ENCODE measurements at places on chromosomes 7 and 10.

DNA sequence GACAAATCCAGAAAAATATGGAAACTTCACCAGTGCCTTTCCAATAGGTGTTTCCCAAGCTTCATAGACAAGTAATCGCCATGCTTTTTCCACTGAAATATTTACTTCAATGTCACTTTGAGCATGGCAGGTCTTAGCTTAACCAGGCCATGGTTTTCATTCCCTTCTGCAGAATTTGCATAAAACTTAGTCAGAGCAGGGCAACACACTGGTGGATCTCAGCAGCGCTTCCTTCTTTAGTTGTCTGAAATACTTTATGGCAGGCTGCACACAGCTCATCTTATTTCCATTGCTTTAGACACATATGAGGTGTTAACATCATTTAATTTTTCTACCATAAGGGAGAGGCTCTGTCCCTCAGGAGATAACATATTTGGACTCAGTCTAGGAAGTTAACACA lies 102.9 kb upstream of the AHR start:
- no peaks in the 10 kb centered on the region for H3K27me3 ChIP-seq
- no peak for DNase-seq
- H3K4me3 ChIP-seq = no peak overlapping the region
- no peak overlapping the region for H3K27ac ChIP-seq
- no peaks in the 10 kb centered on the region for H3K36me3 ChIP-seq

GRCh38 chr7:23965296-23965695 lies 255.3 kb downstream of the STK31 start:
- H3K4me3 ChIP-seq = no peak overlapping the region
- H3K36me3 ChIP-seq = no peaks in the 10 kb centered on the region
- no peak for DNase-seq
- no peak overlapping the region for H3K27ac ChIP-seq

GRCh38 chr7:105656922-105657521 lies 75.7 kb upstream of the EFCAB10 start:
- H3K4me3 ChIP-seq = no peak overlapping the region
- no peaks in the 10 kb centered on the region for H3K27me3 ChIP-seq
- peaks cover 12% of the 10 kb centered on the region for H3K36me3 ChIP-seq
- no peaks in the 10 kb centered on the region for H3K4me1 ChIP-seq
- DNase-seq = peak; percentile 81

DNA sequence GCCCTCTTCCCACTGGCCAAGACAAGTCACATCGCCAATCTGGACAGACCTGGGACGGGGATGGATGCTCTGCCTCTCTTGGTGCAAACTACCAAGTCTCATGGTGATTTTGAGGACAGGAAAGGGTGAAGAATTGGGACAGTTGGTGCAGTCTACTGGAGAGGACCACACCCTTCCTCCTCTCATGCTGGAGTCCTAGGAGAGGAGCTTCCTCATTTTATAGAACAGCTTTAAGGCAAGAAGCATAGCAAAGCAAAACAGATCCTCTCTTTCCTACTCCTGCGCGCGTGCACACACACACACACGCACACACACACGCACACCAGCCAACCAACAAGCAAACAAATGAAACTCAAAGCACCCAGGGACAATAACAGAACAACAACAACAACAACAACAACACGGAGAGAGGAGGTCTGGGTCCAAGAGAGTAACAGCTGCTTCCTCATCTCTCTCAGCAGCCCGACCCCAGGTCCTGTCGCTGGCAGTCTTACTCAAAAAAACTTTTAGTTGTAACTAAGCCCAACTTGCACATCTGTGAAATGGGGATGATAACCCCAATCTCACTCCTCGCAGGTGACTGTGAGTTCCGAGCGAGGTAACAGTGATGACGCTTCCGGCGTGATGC lies 83.4 kb downstream of the TMEM178B start:
- no peak overlapping the region for H3K4me3 ChIP-seq
- DNase-seq = no peak
- H3K36me3 ChIP-seq = no peaks in the 10 kb centered on the region
- H3K27ac ChIP-seq = no peak overlapping the region

GRCh38 chr7:9978106-9979064 lies 995.3 kb upstream of the PHF14 start:
- DNase-seq = no peak
- H3K27me3 ChIP-seq = no peaks in the 10 kb centered on the region
- H3K27ac ChIP-seq = no peak overlapping the region
- H3K36me3 ChIP-seq = no peaks in the 10 kb centered on the region
- H3K4me3 ChIP-seq = no peak overlapping the region
- H3K4me1 ChIP-seq = no peaks in the 10 kb centered on the region

Data from activated CD8-positive, alpha-beta T cell treated with anti-CD3 and anti-CD28 coated beads for 36 hours (primary cell).